ENCODE measurements at places on chromosomes 5 and 9. TPM values are rescaled to one million over a fixed set of nuclear protein-coding genes. Genes with fewer than 3 reads are reported as not detected.

NEUROG1 gene
- not detected for total RNA-seq

SH3TC2 gene
- 38.8 TPM for total RNA-seq

CD274 gene
- total RNA-seq = 4.4 TPM

DNA sequence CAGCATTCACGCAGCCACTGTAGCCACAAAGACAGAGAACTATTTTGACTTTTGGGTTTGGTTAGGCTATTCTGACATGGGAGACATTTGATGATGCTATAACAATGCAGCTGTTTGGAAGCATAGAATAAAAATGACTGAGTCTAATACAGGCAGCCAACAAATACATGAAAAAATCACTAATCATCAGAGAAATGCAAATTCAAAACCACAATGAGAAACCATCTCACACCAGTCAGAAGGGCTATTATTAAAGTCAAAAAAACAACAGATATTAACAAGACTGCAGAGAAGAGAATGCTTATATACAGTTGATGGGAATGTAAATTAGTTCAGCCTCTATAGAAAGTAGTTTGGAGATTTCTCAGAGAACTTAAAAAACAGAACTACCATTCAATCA, 107.1 kb upstream of the POC5 start:
- DNase-seq = no peak

GRCh38 chr5:54885636-54886035, 99.8 kb downstream of the ESM1 start:
- DNase-seq = no peak

DNA sequence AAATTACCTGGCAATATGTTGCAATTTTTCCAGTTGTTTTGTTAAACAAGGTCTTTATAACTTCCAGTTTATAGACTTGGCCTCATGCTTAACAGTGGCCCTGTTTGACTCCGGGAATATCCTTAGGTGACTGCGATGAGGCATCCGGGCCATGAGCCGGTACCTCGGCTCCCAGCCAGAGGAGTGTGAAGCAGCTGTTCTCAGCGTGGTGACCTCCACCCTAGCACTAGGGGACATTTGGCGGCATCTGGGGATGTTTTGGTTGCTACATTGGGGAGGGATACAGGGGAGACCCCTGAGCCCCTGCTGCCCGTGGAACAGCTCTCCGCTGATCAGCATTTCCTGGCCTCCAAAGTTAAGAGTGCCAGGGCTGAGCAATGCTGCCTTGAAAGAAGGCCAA, 533.4 kb downstream of the IRX1 start:
- DNase-seq = no peak

DNA sequence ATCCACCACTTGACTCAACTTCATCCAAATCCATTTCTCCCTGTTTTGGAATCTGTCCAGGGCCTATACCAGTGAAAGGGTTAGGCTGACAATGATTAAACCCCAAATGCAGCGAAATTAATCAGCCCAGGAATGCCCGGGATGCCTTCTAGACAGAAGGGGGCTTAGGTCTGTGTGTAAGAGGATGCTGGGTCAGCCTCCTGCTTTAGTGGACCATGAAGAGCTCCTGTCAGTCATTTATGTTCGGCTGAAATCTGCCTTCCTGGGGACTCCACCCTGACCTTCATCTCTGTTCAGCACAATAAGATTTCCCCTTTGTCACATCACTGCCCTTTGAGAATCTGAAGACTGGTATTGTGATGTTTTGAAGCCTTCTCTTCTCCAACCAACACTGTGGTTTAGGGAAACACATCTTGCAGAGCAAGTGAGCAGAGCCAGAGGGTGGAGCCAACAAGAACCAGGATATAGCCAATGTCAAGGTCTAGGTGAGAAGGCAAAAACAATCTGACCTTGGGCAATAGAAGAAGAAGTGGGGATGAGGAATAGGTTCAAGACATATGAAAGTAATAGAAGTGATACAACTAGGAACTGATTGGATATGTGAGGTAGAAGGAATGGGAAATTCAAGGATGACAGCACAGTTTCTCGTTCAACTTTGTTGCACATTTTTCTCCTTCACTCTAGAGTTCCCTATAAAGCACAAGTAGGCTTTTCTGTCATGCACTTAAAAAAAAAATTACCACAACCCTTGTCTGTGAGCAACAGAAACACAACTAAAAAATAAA, 234.4 kb downstream of the ARHGAP26 start:
- DNase-seq = no peak

DNA sequence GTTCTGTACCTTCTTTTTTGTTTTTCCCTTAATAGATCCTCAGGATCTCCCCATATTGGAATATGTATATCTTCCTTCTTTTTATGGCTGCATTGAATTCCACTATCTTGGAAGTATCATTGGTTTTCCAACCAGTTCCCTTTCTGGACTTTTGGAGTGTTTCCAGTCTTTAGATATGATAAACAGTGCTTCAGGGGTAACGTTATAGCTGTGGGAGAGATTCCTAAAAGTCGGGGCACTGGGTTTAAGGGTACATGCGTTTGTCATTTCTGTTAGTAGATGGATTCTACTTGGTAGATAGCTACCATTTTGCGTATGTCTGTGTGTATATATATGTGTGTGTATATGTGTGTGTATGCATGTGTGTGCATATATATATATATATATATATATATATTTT, 42.0 kb downstream of the EXOSC2 start:
- no peak for DNase-seq

DNA sequence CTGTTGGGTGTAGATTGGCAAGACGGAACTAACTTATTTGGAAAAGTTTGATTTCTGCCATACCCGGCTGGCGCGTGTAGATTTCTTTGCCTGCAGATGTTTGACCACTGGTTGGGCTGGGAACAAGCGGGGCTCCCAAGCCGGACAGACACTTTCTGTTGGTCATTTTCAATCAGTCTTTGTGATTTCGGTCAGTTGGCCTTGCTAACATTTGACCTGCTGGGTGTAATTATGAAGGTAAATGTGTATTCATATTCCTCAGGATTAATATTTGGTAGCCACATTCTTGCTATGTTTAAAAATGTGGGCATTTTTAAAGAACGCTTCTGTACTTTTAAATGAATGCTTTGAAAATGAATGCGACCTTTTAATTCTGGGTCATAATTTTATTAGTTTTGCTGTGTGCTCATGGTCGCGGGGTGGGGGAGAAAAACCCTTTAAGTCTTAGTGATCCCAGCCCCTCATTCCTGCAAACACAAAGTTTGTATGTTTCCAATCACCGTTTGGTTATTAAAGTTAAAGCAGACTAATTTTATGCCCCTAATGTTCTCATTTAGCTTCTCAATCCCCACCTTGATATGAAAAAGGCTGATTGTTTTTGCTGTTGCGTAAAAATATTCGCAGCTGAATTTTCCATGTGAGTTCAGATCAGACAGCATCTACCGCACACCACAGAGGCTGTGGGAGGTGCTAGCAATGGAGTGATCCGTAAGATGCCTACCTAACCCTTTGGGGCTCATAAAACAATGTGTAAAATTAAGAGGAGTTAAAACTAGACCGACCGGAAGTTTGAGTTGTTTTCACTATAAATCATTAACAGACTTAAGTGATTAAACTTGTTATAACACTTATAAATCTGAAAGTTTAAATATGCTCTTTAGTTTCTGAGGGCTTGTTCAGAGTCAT, 1.5 kb downstream of the RASGRF2 start:
- DNase-seq = no peak

DNA sequence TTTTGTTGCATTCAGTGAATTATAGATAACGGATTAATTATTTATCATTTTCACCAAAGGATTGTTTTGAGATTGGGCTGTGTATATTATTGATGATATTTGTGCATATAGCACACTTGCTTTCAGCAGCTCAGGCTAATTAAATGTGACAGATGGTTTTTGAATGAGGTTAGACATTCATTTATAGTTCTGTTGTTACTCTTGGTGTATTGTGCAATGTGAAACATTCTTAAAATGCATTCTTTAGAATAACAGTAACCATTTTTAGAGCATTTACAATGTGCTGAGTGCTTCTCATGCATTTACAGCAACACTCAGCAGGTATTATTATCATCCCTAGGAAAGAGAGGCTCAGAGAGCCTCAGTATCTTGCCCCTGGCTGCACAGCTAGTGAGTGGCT, 23.8 kb downstream of the NANS start:
- DNase-seq = no peak

All from PC-9 (cell line).